Stimulated activated CD8-positive, alpha-beta memory T cell treated with anti-CD3 and anti-CD28 coated beads, Interleukin-2, amount 100 ng/mL, for 48 hours (primary cell): ENCODE measurements at places on chromosomes 3 and 15.

DNA sequence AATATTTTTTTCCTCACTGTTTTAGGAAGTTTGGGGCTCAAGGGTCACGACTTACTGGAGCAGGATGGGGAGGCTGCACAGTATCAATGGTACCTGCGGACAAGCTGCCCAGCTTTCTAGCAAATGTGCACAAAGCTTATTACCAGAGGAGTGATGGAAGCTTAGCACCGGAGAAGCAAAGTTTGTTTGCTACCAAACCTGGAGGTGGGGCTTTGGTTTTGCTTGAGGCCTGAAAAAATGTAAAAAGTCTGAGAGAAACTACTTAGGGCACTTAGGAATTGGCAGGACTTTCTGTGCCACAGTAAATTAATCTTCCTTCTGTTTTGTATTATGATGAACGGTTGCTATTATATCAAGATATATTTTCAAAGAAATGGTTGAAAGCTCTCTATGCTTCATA, 95.1 kb upstream of the FGF7 start:
- DNase-seq = no peak

- DNase-seq = no peak
Observed at GRCh38 chr15:71730277-71731144, 79.8 kb upstream of the NR2E3 start.

DNA sequence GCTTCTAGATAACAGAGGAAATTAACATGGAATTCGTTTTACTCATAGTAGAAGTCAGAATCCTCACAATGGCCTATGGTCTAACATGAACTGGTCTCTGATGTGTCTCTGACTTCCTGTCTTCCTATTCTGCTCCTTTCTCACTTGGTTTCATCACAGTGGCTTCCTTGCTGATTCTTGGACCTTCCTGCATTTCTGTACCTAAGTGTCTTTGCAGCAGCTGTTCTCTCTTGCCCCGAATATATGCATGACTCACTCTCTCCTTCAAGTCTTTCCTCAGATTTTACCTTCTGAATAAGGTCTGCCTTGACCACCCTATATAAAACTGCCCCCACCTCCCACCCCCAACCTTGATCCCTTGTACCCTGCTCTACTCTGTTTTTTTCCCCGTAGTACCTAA, 14.1 kb downstream of the ARL13B start:
- no peak for DNase-seq

DNA sequence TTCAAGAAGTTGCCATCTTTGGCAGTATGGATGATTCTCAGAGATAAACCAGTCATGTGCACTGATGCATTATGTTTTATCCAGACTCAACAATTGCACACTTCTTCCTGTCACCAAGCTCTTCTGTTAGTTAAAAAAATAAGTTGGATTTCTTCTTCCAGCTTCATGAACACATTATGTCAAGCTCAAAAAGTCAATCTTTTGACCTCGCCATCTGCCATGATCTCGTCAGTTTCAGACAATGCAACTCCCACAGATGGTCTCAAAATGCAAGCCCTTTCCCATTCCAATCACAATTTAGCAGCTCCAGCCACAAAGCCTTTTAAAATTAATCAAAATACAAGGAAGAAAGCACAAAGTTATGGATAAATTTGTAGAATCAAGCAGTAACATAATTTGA, 42.8 kb downstream of the TFDP2 start:
- no peak for DNase-seq

GRCh38 chr3:39222939-39223338, 30.5 kb upstream of the XIRP1 start:
- no peak for DNase-seq

GRCh38 chr3:57436195-57436761, 107.9 kb downstream of the DNAH12 start:
- DNase-seq = no peak

- DNase-seq = no peak
Observed at GRCh38 chr3:95302044-95302443, 1239.2 kb downstream of the NSUN3 start.

DNA sequence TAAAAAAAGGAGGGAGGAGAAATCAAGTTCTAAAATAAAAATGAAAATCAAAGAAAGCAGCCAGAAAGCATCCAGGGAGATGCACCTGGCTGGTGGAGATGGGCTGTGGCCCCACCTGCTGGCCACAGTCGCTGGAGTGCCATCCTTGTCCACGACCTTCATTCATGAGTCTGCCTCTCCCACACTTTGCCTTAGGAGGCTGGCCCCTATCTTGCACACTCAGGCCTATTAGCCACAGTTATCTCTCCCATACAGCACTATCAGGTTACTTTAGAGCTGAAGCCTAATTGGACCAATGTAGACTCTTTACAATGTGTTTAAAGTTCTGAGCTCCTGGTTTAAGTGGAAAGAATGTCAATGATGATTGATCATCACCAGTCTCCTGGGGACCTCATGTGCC, 392.0 kb upstream of the RORA start:
- DNase-seq = no peak

GRCh38 chr3:44954304-44954703, 21.7 kb downstream of the ZDHHC3 start:
- DNase-seq = no peak

DNA sequence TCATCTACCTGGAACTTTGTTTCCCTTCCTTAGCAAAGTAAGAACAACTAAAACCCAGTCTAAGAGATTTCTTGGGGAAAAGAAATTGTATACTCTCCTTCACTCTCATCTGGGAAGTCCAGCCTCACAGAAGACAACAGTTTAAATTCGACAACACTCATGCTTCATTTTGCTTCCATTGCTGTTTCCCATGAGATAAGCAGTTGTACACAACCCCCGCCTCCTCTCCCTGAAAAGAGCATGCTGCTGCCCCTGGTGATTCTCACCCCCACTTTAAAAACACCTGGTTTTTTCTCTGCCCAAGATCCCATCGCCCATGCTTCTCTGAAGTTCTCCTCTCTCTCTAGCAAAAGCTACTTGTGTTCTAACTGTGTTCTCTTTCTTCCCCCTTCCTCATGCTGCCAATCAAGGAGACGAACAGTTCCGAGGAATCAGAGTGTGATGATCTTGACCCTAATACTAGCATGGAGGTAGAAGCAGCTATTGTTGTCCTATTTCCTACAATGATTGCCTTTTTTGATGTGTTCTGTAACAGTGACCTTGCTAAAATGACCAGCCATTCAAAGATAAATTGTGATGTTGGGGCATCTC, 51.1 kb upstream of the UMPS start:
- no peak for DNase-seq

GRCh38 chr3:98784042-98784441, 20.9 kb downstream of the ST3GAL6 start:
- no peak for DNase-seq

DNA sequence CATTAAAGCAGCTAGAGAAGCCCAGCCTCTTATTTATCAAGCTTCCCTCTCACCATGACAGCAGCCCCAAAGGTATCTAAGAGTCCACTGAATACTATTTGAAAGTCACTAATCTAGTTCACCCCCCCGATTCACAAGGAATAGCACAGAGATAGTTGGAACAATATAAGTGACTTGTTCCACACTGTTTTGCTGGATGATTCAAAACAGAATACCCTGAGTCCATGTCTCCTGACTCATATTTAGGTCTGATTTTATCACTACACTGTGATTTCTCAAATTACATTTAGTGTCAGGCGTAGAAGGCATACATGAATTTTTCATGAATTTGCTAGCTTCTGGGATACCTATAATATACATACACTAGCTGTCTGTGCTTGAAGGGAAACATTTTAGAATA, 18.7 kb upstream of the EOGT start:
- DNase-seq = no peak

GRCh38 chr15:67152429-67152828, 87.0 kb downstream of the SMAD3 start:
- no peak for DNase-seq

GRCh38 chr3:154011036-154011435, 110.2 kb upstream of the ARHGEF26 start:
- DNase-seq = no peak
